ENCODE measurements at places on chromosomes 2 and 18. TPM values are rescaled to one million over a fixed set of nuclear protein-coding genes. Genes with fewer than 3 reads are reported as not detected.

The GREB1L gene
- total RNA-seq = 8.6 TPM

The SCYGR4 gene
- not detected for total RNA-seq

The SLC16A14 gene
- 2.5 TPM for total RNA-seq

The TANC1 gene
- 27.9 TPM for total RNA-seq

The PSMA8 gene
- not detected for total RNA-seq

The STPG4 gene
- not detected for total RNA-seq

The CRYGC gene
- not detected for total RNA-seq

The MTX2 gene
- 18.8 TPM for total RNA-seq

The AQP12A gene
- not detected for total RNA-seq

The FOXD4L1 gene
- total RNA-seq = not detected

The ATP6V1C2 gene
- total RNA-seq = 1.4 TPM

The SGPP2 gene
- total RNA-seq = not detected

- DNase-seq = no peak
These were observed 87.4 kb upstream of the AGAP1 start for GRCh38 chr2:235406430-235406829.

DNA sequence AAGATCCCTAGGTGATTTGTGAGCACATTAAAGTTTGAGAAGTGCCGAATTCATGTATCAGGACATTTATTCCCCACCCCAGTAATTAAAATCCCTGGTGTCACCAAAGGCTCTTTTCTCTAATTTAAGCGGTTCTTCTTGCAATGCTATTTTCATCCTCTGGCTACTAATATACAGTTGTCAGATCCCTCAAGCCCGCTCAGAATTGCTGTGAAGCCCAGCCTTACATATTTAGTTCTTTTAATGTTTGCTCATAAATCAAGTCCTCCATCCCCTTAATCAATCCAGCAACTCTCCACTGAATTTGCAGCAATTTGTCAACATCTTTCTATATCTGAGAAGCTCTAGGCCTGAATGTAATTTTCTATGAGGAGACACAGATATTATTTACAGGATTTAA is 437.9 kb downstream of the PIK3C3 start:
- DNase-seq = no peak

GRCh38 chr2:109712746-109713145 is 81.4 kb upstream of the RGPD5 start:
- DNase-seq = peak; percentile 53

GRCh38 chr2:102678442-102678841 is 59.1 kb downstream of the SLC9A2 start:
- no peak for DNase-seq

DNA sequence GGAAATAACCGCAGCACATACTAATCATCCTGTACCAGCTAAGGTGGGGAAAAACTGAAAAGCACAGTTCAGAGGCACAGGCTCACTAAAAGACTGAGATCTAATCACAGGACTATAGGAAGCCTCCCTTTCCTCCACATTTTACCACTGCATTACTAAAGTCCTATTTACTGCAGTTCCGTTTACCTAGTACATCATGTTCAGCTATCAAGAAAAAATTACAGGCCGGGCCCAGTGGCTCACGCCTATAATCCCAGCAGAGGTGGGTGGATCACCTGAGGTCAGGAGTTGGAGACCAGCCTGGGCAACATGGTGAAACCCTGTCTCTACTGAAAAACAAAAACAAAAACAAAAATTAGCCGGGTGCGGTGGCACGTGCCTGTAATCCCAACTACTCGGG is 11.0 kb upstream of the NBEAL1 start:
- DNase-seq = no peak

GRCh38 chr2:29841386-29842004 is 79.9 kb downstream of the ALK start:
- no peak for DNase-seq

GRCh38 chr2:121356058-121356640 is 71.1 kb upstream of the TFCP2L1 start:
- DNase-seq = no peak

GRCh38 chr18:58021504-58021903 is 22.5 kb upstream of the NEDD4L start:
- no peak for DNase-seq

DNA sequence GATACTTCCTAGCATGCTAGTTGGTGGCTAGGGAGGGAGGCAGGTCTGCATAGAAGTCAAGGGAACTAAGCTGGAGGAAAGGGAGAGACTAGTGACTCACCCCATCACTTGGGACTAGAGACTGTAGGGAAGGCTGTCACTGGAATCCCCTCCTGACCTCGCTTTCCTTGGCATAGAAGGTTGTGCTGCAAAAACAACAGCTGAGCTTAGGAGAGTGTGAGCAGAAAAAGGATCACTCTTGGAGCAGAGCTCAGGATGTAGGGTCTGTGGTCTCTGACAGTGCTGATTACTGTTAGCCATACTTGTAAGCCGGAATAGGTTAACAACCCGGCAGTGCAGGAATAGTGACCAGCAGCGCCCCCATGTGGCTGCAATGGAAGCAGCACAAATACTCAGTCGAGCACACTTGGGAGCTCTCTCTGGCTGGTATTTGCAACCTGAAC is 66.9 kb upstream of the SMAD2 start:
- no peak for DNase-seq

DNA sequence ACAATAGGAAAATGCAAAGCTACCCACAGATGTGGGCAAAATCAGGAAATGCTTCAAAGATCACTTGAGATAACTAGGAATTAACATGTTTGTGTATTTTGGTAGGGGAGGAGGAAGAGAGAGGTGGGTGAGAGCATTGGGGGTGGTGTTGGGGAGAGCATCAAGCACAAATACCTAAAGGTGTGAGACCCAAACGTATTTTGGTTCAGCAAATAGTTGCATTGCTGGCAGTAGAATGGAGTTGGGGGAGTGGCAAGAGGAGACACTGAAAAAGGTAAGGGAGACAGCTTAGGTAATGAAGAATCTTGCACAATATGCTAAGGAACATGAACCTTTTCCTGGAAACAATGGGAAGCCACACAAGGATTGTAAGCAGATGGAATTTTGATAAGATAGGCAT is 1.5 kb upstream of the PELI1 start:
- DNase-seq = no peak

DNA sequence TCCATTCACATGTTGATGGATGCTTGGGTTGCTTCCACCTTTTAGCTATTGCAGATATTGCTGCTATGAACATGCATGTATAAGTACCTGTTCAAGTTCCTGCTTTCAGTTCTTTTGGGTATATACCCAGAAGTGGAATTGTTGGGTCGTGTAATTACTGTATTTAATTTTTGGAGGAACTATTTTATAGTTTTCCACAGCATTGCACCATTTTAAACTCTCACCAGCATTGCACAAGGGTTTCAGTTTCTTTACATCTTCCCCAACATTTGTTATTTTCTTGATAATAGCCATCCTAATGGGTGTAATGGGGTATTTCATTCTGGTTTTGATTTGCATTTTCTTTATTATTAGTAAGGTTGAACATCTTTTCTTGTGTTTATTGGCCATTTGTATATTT is 16.0 kb downstream of the ACTR3 start:
- no peak for DNase-seq

DNA sequence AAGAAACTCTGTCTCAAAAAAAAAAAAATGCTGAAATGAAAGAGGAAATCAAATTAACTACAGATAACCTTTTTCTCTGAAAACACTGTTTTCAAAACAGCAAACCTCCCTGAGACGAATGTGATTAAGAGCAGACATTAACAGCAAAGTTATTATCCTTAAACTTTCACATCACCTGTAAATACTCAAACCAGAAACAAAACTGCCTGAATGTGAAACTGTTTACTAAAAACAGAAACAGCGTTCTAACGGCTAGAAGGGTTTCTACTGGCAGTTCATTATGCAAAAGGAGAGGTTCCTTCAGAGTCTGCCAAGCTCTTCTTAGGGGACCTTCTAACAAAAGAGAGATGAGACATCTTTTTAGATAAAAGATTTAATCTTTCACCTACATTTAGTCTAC is 45.9 kb downstream of the PNO1 start:
- DNase-seq = no peak

DNA sequence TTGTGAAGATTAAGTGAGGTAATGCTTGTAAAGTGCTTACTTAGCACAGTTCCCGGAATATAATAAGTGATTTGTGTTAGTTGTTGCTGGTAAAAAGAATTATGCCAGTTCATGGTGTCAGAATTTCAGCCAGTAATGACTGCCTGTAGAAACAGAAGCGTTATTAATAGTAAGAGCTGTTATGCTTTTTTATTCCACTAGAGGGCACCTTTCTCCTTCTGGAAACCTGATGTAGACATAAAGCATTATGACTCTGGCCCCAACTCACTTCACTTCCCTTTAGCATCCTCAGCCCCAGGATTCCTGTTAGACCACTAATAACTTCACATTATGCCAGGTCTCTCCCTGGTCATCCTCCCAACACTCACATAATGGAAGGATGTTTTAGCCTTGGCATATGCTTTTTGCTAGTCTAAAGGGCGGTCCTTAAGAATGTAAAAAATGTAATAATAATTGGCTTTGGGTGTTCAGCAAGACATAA is 34.9 kb downstream of the C18orf54 start:
- DNase-seq = no peak

GRCh38 chr2:79960519-79960918 is 344.0 kb downstream of the LRRTM1 start:
- no peak for DNase-seq

- no peak for DNase-seq
These were observed 150.2 kb upstream of the SPATS2L start for GRCh38 chr2:200156166-200156835.

GRCh38 chr2:118013221-118013723 is 598 bp downstream of the CCDC93 start:
- DNase-seq = peak; percentile 91

- DNase-seq = no peak
These were observed 138.3 kb upstream of the CYP1B1 start for GRCh38 chr2:38214209-38214717.

DNA sequence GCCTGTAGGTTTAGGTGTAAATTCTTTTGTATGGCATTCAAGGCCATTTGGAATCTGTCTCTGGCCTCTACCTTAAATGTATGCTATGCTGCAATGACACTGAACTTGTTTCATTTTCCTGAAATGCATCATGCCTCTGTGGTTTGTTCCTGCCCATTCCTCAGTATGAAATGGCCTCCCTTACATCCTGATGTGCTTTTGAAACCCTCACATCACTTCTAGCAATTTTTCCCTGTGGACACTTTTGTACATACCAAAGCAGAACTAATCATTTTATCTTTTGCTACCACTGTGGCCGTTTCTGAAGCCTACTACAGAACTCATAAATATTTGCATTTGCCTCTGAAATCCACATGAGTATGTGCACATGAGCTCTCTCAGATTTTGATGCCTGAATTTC is 557.2 kb downstream of the ERBB4 start:
- no peak for DNase-seq

DNA sequence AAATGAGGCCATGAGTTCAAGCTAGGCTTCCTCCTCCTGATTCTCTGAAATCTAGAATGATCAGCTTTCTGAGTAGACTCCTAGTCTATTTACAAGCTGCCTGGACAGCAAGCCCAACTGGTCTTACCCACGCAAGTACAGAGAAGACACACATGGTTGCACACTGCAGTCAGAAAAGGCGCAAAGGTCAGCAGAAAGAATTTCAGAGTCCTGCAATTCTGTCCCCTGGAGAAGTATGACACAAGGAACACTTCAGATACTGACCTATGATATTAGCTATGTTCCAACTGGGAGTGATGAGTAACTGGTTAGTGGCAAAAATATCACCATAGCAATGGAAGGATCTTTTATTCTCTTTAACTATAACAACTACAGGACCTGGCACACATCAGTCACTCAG is 336.1 kb upstream of the PKDCC start:
- DNase-seq = no peak

GRCh38 chr2:204042401-204042800 is 105.8 kb downstream of the ICOS start:
- DNase-seq = no peak

DNA sequence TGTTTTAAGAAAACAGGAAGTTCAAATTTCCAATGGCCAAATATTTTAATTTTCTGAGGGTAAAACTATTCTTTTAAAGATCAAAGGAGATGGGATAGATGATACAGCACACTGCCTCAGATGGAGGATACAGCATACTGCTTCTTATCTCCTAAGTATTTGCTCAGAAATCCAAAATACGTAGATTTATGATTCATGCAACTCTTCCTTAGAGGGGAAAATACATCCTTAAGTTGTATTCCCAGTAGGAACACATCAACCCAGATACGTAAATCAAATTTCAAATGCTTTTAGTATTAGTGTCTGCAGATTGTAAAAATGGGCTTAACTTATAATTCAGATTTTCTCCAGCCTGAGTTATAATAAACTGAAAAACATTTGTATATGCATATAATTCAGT is 235.2 kb downstream of the ZNF385B start:
- DNase-seq = no peak

DNA sequence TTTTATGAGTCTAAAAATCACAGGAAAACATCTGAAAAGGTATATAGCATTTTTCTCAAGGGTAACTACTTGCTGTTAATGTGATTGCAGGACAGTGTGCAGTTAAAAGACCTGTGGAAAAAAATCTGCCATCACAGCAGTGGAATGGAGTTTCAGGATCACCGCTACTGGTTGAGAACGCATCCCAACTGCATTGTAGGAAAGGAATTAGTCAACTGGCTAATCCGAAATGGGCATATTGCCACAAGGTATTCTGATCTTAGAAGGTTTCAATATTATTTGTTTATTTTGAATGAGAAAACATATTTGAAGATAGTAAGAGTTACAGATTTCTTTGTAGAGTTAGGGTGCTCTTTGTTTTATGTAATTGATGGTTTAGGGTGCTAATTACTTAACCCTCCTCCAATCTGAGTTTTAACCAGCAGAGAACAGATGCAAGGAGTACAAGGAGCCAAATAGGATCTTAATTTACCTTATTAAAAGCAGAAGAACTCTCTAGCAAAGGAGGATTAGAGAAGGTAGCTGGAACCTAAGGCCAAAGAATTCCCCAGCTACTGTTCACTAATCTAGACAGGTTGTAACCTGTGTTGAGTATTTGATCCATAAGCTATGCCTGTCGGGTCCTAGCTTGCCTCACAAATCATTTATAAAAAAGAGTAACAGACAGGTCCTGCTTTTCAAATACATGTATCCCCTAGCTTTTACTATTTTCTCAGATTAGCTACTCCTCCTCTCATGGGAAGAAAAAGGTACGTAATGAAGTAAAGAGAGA is 35.0 kb downstream of the PIKFYVE start:
- no peak for DNase-seq

DNA sequence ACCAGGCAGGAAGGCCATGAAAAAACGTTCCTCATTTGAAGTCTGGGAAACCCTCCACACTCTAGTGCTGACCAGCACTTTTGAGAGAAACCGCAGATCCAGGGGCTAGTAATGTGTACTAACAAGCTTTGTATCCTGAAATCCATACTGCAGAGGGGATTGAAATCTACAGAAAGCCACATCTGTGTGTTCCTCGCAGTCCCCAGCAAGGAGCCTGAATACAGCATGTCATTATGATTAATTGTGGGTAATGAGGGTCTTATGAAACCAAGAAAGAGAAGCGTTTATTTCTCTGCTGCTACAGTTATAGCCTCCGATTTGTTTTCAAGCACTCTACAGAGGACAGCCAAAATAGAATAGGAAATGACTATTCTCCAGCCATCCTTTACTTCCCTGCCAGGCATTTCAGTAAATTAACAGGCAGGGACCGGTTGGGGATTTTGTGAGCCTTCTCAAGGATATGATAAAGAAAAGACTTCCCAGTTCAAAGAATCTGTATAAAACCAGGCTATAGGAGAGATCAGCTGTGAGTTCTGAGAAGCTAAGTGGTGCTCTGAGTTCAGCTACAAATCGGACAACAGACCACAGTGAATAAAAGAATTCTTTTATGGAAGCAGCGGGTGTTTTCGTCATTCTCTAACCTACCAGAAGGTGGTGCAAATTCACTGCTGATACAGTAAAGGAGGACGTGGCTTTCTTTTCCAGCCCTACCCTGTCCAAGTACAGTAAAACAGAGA is 133.4 kb downstream of the INSIG2 start:
- DNase-seq = no peak

- DNase-seq = peak; percentile 47
These were observed 121.2 kb downstream of the CAPN13 start for GRCh38 chr2:30686000-30686399.

Data from mesenteric fat pad (tissue), 1 donor.